ENCODE measurements at places on chromosomes 2 and 18.

DNA sequence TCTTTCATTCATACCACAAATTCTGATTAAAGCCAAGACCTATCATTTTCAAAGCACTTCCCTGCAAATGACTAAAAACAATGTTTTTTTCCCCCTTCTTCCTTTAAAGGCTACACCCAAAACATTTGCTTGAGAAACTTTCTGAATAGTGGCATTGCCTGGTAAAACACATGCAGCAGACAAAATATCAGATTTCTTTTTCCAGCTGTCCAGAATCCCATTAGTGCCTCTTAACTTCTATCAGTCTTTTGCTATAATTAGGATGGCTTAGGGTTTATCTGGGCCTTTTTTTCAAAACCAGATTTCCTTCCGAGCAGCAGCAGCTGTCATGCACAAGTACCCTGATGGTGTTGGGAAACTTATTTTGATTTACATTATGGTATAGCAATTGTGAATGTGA, 50.6 kb downstream of the ALPK2 start:
- no peak for DNase-seq

- no peak for DNase-seq
Measured at GRCh38 chr18:45876161-45876560, 50.7 kb downstream of the SIGLEC15 start.

DNA sequence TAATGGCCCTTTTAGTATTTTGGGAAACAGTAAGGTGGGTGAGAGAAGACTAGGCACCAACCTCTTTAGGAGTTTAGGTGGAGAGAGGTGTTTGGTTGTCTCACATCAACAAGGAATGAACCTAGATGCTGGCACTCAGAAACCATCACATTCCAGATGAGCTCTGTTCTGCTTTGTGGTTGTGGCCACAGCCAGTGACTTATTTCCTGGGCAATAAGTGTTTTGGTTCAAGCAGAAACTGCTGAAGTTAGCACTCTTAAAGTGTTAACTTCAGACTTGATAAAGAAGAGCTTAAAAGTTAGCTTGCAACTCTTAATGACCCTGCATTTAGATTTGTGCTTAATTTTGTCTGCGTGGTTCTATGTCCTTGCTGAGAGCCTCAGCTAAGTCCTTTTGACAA, 929.2 kb downstream of the SLC4A3 start:
- DNase-seq = no peak

DNA sequence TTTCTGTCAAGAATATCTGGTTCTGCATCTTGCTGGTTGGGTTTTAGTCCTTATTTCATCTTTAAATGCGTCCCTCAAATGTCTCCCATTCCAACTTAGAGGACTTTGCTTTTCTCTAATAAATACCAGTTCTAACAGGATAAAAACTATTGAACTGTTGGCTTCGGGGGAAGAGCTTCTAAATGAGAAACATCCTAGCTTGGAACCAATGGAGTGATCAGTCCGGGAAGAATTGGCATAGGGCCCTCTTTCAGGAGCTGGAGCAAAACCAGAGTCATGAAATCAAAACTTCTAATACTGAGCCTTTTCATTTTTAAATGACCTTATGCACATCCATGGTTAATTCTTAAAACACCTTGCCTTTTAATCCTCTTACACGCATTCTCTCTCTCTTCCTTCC, 401.6 kb upstream of the SMIM21 start:
- DNase-seq = no peak

DNA sequence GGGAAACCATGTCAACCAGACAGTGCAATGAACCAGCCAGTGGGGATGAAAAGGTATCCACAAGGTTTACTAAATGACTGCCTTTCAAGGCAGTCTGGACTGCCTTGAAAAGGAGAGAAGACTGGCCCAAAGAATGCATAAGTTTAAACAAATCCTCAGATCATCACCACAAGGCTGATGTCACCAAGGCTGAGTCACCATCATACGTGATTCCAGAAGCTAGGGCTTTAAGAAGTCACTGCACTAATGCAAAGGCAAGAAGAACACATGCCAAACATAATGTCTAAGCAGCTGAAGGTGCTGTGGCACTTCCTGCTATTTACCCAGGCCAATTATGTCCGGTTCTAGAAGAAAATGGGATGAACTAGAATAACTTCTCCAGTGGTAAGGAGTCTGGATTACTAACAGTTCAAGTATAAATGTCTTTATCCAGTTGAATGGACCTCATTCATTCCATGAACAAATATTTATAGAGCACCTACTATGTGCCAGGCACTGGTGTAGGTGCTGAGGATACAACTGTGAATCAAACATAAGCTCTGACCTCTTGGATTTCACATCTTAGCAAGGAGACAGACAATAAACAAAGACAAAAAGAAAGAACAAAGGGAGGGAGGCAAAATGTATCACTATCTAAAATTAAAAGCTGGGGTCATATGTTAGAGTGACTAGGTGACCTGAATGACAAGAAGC, 37.6 kb upstream of the ONECUT2 start:
- no peak for DNase-seq

GRCh38 chr2:217437290-217437870, 565.4 kb downstream of the TNS1 start:
- no peak for DNase-seq

DNA sequence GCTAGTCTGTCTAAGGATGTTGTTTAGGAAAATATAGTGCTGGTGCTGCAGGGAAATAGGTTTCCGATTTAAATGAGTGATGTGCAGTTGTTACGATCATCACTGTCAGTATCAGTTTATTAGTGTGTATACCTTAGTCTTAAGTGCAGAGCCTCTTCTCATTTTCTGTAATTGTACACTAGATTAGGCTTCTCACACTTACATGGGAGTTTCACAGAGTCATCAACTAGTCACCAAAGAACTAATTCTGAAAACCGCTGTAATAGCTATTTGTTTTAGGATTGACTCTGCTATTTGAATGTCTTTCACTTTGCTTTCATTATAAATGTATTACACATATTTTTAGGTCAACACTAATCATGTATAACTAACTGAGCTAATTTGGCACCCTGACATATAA, 99.8 kb upstream of the ZEB2 start:
- no peak for DNase-seq

DNA sequence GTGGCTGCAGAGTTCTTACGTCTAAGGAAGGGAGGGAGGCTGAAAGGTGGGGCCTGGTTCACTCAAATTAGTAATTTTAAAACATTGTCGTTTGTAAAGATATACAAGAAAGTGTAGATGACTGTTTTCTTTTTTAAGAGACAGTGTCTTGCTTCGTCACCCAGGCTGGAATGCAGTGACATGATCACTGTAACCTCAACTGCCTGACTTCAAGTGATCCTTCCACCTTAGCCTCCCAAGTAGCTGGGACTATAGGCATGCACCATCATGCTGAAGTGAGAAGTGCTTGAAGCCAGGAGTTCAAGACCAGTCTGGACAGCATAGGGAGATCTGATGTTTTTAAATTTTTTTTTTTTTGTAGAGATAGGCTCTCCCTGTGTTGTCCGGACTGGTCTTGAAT, 52.9 kb downstream of the HNRNPLL start:
- no peak for DNase-seq

DNA sequence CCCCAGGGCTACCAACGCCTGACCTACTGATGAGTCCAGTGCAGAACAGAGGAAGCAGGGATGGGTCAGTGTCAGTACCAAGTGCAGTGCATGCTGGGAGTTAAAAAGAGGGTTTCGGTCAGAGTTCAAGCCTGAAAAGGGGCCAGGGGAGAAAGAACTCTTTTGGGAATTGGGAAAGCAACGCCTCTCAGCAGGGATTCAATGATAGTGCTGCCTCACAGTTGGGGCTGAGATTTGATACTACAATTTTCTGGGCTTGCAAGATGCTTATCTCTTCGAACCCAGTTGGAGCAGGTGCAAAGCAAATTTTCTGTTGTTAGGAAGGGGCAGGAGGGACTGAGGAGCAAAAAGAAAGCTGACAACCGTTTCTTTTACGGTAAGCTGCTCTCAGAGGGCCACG, 82.6 kb downstream of the CERKL start:
- no peak for DNase-seq

DNA sequence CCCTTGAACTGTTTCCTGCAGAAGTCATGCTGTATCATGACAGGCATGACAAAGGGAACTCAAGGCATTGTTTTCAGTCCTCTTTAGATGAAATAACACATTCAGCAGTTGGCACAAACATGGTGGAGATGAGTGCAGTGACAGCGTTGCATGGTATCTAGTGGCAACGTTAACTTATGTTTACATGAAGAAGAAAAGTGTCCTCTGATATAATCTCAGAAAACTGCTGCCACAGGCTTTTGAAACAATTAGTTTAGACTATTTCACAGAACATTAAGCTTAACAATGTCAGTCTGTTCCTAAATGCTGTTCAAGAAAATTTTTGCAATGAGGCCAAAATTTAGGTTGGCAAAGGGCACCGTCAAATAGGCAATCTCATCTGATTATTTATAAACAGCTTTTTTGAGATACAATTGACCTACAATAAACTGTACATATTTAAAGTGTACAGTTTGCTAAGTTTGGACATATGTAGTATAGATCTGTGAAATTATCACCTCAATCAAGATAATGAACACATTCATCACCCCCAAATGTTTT, 64.7 kb downstream of the LYPD6B start:
- DNase-seq = no peak

All from effector CD8-positive, alpha-beta T cell (primary cell).